Stimulated activated CD4-positive, alpha-beta T cell treated with anti-CD3 and anti-CD28 coated beads, Interleukin-2, amount 100 ng/mL, for 24 hours (primary cell): ENCODE measurements at places on chromosomes 1 and 21.
A peak's percentile ranks its signal among the peaks of the same experiment; 100 is the strongest.

DNA sequence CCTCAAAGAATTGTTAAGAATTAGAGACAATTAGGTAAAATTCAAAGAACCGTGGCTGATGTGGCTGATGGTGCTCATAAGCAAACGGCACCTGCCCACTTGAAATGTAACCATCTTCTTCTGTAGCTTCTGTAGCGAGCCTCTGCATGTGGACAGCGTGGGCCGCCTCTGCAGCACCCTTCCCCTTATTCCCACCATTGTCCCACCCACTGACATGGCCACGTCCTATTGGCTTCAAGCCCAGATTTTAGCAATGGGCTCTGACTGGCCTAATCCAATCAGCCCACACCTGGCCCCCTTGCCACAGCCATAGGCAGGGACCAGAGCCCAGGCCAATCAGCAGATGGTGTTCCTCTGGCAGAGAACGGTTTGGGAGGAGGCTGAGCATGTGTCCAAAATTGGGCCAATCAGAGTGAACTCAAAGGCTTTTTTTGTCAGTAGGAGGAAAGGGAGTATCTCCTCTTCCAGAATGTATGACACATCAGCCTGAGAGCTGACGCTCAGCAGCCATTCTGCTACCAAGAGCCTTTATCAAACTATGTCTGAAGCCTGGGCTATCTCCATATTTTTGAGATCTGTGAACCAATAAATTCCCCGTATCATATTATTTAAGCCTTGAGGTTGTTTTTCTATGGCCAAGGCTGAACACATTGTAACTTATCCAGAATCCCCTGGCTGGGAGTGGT is 518.5 kb downstream of the SMYD3 start:
- no peak for DNase-seq

- no peak for DNase-seq
Measured at GRCh38 chr21:33368124-33368523, 35.1 kb upstream of the IFNGR2 start.

DNA sequence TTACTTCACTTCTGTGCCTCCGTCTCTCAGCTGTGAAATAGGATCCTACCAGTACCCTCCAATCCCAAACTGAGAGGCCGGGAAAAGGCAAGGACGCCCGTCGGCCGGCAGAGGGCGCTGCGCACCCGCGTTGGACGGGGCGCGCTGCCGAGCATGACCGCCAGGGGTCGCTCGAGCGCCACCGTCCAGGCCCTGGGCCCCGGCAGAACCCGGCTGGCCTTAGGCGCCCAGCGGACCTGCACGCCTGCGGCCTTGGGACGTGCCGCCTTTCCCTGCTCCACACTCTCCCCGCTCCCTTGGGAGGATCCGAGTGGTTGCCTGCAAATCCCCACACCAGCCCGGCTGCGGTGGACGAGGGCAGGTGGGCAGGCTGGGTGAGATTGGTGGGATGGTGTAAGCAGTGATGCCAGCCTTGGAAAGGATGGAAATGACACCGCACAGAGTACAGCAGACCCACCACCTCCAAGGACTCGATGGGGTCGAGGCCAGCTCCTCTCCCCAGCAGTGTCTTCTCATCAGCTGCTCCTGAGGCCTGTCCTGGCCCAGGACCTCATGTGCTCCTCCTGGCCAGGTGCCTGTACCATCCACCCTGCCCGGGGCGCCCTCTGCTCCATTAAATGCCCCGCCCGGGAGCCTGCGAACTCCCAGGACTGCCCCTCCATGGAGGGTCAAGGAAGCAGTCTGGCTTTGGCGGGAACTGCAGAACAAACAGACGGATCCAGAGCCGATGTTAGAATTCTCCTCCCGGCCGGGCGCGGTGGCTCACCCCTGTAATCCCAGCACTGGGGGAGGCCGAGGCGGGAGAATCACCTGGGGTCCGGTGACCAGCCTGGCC is 47.4 kb upstream of the LBR start:
- peak; percentile 64 for DNase-seq

GRCh38 chr1:77927414-77927813 is 39.0 kb downstream of the NEXN start:
- no peak for DNase-seq

GRCh38 chr1:231611851-231612250 is 14.7 kb upstream of the DISC1 start:
- no peak for DNase-seq

DNA sequence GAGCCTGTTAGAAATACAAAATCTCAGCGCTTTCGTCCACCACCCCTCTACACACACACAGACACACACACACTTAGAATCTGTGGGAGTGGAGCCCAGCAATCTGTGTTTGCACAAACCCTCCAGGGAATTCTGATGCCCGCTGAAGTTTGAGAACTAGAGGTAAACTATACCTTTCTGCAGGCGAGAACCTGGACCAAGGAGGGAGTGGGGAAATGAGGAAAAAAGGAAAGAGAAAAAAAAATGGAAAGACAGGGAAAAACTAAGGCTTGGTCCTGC is 468 bp upstream of the NIBAN1 start:
- DNase-seq: no peak

GRCh38 chr1:172278478-172278877 is 142.0 kb upstream of the C1orf105 start:
- no peak for DNase-seq

DNA sequence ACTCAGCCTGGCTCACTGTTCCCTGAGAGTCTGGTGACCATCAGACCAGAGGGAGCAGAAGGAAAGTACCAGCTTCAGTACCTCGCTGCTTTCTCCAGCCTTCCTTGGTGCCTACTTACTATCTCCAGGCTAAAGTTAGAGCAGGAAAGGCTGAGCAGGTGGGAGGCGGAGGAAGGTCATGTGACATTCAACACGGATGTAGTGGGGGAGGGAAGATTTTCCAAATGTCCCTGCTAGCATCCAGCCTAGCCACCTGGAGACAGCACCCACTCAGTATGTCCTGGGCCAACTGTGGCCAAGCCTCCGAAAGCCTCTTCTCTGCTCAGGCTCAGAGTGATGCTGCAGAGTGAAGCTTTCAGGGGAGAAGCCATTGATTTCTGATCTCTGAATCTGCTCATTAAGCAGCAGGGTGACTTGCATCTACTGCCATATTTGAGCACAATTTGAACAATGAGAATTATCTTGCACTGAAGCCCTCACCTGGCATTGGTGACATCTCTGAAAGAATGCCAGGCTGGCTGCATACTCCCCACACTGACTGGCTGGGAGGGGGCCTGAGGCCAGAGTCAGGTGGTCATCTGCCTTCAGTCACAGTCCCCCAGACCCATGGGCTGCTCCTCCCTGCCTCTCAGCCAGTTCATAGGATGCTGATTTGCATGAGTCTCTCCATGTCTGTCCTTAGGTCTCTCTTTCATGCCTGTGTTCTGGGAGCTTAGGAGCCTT is 86.2 kb downstream of the KCND3 start:
- DNase-seq: no peak

- DNase-seq: peak; percentile 51
Measured at GRCh38 chr1:5991381-5992025, 722 bp downstream of the NPHP4 start.

DNA sequence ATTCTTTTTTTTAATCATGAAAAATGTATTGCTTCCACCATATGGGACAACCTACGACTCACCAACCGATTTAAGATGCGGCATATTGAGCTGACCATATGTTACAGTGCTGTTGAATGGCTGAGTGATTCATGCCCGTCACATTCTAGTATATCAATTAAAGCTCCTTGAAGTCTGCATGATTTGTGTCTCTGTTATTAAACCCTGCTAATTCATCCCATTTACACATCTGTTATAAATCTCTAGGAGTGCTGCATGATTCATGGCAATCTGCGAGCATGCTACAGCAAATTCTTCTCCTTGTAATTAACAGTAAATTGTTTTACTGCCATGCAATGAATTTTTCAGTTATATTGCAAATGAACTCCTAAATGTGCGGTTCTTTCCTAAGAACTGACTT is 239.8 kb downstream of the USH2A start:
- no peak for DNase-seq

DNA sequence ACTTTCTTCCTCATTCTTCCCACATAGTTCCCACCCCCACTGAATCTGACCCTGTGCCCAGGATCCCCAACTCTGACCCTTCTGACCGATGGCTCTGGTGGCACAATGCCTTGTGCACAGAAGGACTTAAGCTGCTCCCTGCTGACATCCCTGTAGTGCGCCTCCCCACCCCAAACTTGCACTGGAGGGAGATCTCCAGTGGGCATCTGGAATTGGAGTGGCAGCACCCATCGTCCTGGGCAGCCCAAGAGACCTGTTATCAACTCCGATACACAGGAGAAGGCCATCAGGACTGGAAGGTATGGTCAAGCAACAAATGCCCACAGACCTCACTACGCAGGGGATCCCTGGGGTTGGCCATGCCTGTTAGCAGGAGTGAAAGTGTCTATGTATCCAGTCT is 9.0 kb downstream of the MPL start:
- no peak for DNase-seq

GRCh38 chr1:56566061-56566744 is 13.2 kb downstream of the PLPP3 start:
- DNase-seq: no peak

DNA sequence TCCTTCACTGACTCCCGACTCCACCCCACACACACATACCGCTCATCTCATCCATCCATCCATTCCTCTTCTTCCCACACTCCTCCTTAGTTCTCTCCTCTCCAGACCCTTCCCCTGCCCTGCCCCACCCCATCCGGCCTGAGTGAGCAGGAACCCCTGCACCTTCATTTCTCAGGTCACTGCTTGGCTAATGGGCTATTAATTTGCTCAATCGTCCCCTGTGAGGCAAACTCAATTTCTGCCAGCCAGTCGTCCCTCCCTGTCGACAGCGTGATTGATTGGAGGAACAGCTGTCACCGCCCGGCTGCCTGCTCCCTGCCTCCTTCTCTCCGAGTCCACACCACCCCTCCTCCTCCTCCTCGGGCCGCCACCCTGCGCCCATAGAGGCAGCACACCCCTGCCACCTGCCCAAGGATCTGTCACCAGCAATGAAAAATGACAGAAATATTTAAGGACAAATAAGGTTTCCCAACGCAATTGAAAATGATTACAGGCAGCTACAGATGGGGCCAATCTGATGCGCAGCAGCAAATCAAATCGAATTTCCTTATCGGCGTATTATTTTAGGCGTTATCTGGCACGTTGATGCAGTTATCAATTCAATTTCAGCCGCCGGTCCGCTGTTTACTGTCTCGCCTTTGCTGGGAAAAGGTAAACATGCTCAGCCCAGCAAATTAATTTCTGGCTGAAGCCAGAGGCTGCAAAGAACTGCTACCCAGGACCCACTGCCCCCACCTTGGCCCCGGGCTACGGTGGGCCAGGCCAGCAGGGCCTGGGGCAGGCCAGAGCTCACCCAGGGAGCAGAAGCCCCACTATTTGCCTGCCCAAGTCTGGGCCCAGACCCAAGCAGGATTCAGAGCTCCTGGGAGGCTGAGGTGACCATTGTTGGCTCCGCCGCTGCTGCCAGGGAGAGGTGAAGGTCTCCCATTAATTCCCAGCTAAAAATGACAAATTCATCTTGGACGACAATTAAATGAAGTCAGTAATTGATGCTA is 71.3 kb downstream of the TMEM53 start:
- no peak for DNase-seq

DNA sequence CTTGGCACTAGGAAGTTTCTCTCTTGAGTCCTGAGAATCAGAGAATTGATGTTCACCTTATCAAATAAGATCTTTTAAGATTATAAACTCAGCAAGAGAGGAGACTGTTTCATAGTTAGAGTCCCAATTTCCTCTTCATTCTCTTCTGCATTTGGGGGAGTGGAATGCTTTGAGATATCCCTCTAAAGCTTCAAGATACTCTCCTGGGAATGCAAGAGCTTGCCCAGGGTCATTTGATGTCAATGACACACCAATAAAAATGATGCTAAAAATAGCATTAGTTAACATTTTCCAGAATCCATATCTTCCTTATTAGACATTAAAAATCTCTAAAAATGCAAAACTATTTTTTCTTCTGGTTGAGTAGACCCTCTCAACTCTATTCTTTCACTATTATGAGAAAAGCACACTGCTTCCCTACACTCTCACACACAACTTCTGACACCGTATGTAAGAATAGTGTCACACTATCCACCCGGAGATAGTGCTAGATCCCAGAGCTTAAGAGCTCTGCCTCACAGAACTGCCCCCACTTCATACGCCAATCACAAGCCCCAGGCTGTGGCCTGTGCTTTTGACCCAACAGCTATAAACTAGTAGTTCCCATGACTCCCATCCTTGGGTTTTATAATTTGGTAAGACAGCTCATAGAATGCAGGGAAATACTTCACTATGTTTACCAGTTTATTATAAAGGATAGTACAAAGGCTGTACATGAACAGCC is 399.9 kb upstream of the RUNX1 start:
- DNase-seq: no peak

DNA sequence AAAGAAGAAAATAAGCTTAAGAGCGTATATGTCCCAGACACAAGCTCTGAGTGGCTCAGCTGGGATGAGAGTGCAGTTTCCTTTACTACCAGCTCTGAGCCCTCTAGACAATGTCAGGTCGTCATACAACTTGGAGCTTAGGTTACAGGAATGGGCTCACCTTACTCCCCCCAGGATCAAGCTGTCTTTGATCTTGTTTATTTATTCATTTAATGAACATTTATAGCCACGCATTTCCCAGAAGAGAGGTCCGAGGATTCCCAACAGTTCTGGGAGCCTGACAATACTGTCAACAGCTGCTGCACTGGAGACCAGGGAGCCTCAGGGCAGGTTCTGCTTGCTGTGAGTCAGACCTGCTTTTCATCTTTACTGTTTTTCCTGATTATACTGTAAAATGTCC is 378.9 kb downstream of the PLPP3 start:
- no peak for DNase-seq

DNA sequence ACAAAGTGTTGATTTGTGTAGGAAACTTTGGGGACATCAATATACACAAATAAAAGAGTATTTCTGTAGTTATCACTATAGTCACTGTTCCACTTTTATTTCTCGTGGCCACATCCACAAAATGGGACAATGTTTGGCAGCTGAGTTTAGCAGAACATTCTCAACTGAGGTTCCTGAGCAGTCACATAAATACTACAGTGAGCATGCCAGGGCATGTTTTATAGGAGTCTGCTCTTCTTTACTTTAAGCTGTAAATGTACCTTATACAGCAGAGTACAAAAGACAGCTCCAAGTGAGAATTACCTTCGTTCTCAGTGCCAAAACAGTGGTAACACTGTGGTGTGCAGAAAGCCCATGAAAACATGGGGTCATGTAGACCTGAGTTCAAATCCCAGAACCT is 5.0 kb downstream of the BTG3 start:
- DNase-seq: no peak
